Stimulated activated CD8-positive, alpha-beta memory T cell treated with anti-CD3 and anti-CD28 coated beads, Interleukin-15, amount 100 ng/mL, for 4 hours (primary cell): ENCODE measurements at places on chromosomes 3 and 15.
A peak's percentile ranks its signal among the peaks of the same experiment; 100 is the strongest.

- no peak for DNase-seq
These were observed 781.4 kb upstream of the ROBO1 start for GRCh38 chr3:80549173-80549572.

DNA sequence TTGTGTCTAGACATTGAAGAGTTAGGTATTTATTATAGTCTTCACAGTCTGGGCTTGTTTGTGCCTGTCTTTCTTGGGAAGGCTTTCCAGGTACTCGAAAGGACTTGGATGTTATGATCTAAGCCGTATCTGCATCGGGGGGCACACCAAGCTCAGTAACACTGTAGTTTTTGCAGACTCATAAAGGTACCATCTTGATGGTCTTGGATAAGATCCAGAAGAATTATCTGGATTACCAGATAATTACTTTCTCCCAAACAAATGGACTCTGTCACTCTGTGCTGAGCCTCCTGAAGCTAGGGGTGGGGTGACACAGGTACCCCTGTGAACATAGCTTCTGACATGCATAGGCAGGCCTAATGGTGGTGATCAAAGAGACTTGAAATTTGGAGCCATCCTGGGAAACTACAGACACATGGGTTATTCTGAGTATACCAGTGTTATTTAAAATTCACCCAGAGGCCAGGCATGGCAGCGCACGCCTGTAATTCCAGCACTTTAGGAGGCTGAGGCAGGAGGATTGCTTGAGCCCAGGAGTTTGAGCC lies 238.6 kb upstream of the TPM1 start:
- DNase-seq = no peak

- DNase-seq = no peak
These were observed 120.9 kb downstream of the BDH1 start for GRCh38 chr3:197434830-197435229.

DNA sequence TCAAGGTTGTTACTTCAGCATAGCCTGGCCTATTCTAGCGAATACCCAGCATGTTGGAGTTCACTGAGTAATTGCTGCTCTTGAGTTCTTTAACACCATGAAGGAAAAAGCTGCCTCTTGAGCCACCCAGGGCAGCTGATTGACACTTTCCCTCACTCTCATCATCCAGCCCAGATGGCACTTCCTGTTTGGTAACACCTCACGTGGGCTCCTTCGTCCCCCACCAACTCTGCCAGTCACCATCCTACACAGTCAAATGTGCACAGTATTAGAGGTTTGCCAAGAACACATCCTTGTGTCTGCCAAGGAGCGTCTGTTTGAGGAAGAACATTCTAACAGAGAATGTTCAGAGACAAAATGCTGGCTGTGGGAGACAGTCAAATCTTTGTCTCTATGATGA lies 266.3 kb downstream of the RPLP1 start:
- no peak for DNase-seq

GRCh38 chr3:123660900-123661299 lies 76.0 kb upstream of the HACD2 start:
- no peak for DNase-seq

- no peak for DNase-seq
These were observed 56.8 kb downstream of the GASK1A start for GRCh38 chr3:43035801-43036365.

DNA sequence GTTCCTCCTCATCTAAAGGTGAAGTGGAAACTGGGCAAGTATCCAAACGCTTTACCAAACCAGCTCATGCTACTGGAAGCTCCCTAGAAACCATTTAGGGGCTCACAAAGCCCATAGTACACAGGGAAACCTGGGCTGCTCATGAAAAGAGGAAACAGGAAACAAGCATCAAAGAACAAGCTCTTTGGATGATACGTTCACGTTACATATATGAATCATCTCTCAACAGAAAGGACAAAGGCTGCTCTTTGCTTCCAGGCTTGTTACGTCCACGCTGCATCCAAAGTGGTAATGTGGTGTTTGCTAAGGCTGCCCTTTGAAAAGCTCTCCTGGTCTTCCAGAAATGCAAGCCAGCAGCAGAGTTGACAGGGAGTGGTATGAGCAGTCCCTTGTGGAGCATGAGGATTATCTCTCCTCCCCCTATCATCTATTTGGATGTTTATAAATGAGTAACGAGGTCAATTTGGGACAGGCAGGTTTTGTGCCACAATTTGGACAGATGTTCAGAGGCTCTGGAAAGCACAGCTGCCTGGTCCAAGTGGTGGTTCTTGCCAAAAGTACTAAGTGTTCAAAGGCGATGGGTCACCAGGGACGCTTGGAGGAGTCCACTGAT lies 98.0 kb upstream of the RORA start:
- DNase-seq = no peak

- no peak for DNase-seq
These were observed 75.1 kb downstream of the NR1D2 start for GRCh38 chr3:24020036-24020691.

DNA sequence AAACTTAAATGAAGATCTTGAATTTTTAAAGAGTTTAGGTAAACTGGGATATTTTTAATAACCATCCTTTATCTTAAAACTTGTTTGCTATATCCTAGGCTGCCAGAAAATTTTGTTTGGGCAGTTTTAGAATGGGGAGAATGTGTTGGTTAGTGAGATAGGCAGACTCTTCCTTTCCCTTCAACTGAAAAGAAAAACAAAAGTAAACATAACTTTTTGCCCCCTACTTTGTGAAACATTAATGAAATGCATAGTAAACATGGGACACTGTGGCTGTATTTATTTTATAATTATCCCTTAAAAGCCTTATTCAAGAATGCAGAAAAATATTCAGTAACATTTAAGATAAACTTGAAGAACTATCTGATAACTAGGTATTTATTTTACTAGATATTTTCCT lies 31.0 kb downstream of the SETD5 start:
- no peak for DNase-seq

GRCh38 chr15:36230776-36231175 lies 348.6 kb upstream of the CDIN1 start:
- DNase-seq = no peak

GRCh38 chr15:64223882-64224281 lies 61.1 kb upstream of the PPIB start:
- no peak for DNase-seq

GRCh38 chr15:101357333-101357732 lies 62.3 kb upstream of the SNRPA1 start:
- no peak for DNase-seq

DNA sequence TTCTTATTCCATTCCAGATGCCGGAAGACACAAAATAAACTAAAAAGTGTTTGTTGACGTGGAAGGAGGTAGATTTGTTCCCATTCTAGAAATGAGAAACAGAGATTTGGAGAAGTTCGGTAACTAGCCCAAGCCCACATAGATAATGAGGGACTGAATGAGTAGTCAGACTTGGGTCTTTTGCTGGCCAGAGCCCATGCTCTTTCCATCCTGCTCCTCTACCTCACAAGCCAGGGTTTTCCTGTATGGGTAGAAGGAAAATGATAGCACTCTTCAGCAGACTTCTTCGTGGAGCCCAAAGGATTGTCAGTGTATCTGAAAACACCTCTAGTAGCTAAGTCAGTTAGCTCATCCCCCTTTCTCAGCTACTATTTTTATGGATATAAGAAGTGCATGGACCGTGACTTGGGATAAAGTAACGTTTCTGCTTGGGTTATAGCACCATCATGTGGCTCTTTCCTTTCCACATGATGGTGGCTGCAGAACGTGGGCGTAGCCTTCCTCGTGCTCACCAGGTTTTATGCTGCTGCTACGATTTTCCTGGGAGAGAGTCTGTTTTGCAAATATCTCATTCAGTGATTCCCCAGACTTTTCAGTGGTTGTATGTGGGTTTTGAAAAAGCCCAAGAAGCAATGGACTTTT lies 84.6 kb downstream of the DGKG start:
- no peak for DNase-seq

- no peak for DNase-seq
These were observed 11.2 kb downstream of the RNF123 start for GRCh38 chr3:49700453-49701128.

DNA sequence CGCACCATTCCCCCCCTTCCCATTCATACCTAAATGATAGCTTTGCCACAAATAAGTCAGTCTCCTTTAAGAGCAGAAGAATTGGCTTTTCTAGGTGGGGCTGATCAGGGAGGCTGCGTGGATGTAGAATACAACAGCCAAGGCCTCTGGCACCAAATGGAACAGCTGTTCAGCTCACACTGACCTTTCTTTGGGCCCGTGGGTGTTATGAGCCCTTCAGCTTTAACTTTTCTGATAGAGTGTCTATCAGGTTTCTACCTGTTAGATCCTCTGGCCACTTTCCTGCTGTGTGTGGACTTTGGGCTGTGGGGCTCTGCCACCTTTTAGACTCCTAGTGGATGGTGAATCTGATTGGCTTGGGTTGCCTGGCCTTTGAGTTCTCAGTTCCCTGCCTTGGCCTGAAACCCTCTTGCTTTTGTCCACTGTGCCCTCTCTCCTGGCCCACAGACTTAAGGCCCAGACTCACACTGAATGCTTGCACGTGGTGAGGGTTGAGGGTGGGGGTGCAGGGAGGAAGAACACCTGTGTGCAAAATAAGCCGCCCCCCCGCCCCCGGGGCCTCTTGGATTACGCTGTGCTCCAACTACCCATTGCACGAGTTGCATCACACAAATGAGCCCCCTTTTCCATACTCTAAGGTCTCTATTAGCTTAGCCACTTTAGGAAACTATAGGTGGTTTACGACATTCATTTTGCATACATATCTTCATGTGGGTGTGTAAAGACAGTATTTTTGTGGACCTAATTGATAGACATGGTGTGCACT lies 1.3 kb upstream of the RFX7 start:
- peak; percentile 9 for DNase-seq

GRCh38 chr15:37105889-37106288 lies 5.5 kb upstream of the MEIS2 start:
- no peak for DNase-seq

DNA sequence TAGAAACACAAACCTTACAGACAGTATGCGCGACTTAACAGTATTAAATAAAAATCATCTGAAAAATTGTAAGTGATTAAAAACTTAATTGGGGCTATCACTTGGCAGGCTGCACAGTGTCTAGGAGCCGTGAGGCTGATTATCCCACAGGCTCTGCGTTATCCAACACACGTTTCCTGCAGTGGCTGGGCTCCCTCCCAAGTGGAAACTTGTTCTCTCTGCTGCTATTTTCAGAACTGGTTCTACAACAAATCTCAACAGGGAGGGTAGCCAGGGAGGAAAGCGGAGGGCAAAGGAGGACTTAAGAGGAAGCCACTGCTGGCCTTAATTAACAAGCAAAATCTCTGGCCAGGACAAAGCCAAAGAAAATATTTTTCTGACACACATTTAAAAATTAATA lies 555.2 kb downstream of the MAGI1 start:
- DNase-seq = no peak

GRCh38 chr15:75350601-75351361 lies 3.9 kb downstream of the NEIL1 start:
- DNase-seq = no peak

GRCh38 chr3:48528754-48529153 lies 24.8 kb upstream of the SHISA5 start:
- no peak for DNase-seq

- DNase-seq = no peak
These were observed 141.0 kb downstream of the GABRB3 start for GRCh38 chr15:26631894-26632293.
